ENCODE measurements at places on chromosomes 5 and 9. TPM values are rescaled to one million over a fixed set of nuclear protein-coding genes. Genes with fewer than 3 reads are reported as not detected.

GRCh38 chr9:35993976-35994720 is 36.2 kb upstream of the OR2S2 start:
- H3K4me3 ChIP-seq, result no peak overlapping the region
- DNase-seq, result no peak
- H3K27ac ChIP-seq, result no peak overlapping the region

DNA sequence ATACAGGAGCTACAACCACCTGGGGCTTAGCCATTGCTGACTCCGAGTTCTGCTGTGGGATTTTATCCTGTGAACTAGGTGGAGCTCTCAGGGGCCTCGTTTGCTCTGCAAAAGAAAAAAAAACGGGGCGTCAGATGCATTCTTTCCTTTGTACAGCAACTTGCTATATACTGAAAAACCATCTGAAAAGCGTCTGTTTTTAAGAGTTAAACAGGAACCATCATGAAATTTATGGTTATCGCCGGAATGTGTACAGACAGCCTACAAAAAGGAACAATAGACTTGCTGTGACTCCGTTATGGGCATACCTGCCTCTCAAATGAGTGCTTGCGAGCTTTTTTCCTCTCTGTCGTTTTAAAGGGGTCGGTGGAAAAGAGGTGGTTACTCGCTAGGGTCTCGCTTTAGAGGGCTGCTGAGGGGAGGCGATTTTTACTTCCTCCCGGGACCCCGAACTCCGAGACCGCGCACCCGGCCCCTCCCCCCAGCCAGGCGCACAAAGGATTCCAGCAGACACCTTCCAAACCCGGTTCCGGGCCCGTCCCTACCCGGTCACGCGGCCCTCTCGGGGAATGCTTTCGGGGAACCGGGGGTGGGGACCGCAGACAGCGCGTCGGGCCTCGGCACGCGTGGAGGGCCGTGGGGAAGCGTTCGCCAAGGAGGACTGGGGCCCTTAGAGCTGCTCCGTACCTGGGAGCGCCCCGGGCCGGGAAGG is 826 bp downstream of the PAIP1 start:
- H3K27me3 ChIP-seq, result no peaks in the 10 kb centered on the region
- H3K4me3 ChIP-seq, result peak overlapping the region; percentile 62
- H3K4me1 ChIP-seq, result peaks cover 22% of the 10 kb centered on the region
- peak overlapping the region; percentile 94 for H3K27ac ChIP-seq

DNA sequence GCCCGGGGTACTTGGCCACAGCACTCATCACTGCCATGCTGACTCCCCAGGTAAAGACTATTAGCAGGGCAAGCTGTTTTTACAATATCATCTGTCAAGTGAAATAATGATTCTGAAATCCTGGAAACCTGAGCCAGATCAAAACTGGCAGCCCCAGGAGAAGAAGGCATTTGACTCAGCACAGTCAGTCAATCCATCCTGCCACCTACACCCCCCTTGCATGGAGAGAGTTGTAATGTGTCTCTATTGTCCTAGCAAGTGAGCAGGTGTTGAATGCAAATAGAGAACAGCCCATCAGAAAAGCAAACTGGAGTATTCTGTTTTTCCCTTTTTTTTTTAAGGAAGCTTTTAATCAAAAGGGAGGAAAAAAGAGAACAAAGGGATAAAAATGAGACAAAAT is 291.2 kb downstream of the BRINP1 start:
- H3K4me1 ChIP-seq, result no peaks in the 10 kb centered on the region
- H3K27me3 ChIP-seq, result no peaks in the 10 kb centered on the region
- no peak overlapping the region for H3K4me3 ChIP-seq
- H3K27ac ChIP-seq, result no peak overlapping the region
- H3K36me3 ChIP-seq, result no peaks in the 10 kb centered on the region
- DNase-seq, result no peak

DNA sequence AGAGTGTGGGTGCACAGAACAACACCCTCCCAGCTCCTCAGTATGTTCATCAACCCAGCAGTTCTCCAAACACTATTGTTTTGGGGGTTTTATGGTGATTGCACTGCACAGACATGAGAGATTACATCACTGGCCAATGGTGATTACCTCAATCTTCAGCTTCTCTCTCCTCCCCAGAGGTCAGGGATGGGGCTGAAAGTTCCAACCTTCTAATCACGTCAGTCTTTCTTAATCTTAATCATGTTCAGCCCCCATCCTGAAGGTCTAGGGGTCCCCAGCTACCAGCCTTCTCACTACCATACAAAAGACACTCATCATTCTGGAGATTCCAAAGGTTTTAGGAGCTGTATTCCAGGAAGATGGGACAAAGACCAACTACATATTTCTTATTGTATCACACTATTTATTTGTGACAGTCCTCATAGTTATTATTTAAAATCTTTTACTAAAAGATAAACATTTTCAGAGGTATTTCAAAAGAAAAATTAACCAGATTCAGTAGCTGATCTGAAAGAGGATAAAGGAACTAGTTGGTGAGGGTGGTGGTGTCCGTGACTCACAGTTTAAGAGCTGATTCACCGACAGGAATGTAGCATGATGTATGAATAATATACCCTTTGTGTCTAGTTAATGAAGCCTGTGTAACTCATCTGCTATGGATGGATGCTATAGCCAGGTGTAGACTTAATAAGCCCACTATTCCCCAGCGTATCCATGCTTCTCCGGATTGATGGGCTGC is 35.6 kb downstream of the RASEF start:
- H3K4me3 ChIP-seq, result no peak overlapping the region
- H3K27me3 ChIP-seq, result no peaks in the 10 kb centered on the region
- no peaks in the 10 kb centered on the region for H3K36me3 ChIP-seq
- no peak overlapping the region for H3K27ac ChIP-seq

DNA sequence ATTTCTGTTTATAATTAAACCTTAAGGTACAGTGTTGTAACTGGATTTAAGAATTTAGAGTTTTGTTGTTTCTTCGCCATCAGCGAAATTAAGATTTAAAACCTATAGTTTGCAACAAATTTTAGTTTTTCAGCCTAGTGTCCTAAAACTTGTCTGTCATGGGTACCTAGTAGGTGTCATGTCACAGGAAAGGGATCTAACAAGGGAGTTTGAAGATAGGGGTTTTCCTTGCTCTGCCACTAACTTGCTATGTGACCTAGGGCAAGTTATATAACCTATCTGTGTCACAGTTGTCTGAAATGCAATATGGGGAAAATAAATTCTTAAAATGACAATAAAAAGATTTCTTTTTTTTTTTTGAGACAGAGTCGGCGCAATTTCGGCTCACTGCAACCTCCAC is 9.2 kb upstream of the ABL1 start:
- H3K27me3 ChIP-seq, result no peaks in the 10 kb centered on the region
- H3K4me3 ChIP-seq, result no peak overlapping the region

DNA sequence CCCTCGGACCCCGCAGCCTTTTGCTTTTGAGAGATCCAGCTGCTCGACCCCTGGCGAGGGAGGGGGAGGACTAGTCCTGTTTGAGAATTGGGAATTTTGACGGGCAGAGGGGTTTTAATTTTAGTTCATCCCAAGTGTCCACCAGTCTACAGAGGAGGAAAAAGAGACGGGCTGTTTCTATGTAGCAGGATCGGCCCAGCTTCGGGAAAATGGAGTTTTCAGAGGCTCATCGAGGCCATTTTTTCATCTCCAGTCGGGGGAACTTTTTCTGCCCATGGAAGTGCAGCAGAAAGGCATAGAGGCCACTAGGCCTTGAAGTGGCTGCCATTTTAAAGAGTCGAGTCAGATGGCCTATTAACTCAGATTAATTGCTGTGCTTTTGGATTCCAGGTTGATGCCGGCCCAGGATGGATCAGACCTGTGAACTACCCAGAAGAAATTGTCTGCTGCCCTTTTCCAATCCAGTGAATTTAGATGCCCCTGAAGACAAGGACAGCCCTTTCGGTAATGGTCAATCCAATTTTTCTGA is 1.2 kb downstream of the NSD1 start:
- H3K27ac ChIP-seq, result peak overlapping the region; percentile 89
- H3K36me3 ChIP-seq, result no peaks in the 10 kb centered on the region
- no peaks in the 10 kb centered on the region for H3K27me3 ChIP-seq
- DNase-seq, result no peak

DNA sequence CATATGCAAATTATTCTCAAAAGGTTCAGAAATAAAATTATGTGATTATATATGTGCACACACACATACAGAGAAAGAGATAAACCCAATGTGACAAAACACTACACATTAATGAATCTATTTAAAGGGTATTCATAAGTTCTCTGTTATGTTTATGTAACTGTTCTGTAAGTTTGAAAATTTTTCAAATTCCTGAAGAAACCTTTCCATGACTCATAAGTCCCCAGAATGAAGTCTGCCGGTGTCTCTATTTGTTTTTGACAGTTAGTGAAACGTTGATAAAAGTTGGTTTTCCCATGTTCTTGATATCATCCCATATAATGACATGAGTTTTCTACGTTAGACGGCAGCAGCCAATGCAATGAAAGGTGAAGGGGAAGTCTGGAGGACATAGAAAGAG is 199.5 kb upstream of the PUM3 start:
- H3K36me3 ChIP-seq, result no peaks in the 10 kb centered on the region
- DNase-seq, result no peak
- H3K4me3 ChIP-seq, result no peak overlapping the region
- no peaks in the 10 kb centered on the region for H3K27me3 ChIP-seq

GRCh38 chr9:99867536-99867935 is 38.9 kb upstream of the STX17 start:
- no peaks in the 10 kb centered on the region for H3K27me3 ChIP-seq
- H3K4me1 ChIP-seq, result no peaks in the 10 kb centered on the region
- no peak overlapping the region for H3K27ac ChIP-seq
- no peaks in the 10 kb centered on the region for H3K36me3 ChIP-seq
- DNase-seq, result no peak

GRCh38 chr5:66694036-66694435 is 97.8 kb downstream of the MAST4 start:
- H3K27ac ChIP-seq, result no peak overlapping the region
- no peak overlapping the region for H3K4me3 ChIP-seq
- H3K4me1 ChIP-seq, result no peaks in the 10 kb centered on the region
- no peaks in the 10 kb centered on the region for H3K27me3 ChIP-seq

DNA sequence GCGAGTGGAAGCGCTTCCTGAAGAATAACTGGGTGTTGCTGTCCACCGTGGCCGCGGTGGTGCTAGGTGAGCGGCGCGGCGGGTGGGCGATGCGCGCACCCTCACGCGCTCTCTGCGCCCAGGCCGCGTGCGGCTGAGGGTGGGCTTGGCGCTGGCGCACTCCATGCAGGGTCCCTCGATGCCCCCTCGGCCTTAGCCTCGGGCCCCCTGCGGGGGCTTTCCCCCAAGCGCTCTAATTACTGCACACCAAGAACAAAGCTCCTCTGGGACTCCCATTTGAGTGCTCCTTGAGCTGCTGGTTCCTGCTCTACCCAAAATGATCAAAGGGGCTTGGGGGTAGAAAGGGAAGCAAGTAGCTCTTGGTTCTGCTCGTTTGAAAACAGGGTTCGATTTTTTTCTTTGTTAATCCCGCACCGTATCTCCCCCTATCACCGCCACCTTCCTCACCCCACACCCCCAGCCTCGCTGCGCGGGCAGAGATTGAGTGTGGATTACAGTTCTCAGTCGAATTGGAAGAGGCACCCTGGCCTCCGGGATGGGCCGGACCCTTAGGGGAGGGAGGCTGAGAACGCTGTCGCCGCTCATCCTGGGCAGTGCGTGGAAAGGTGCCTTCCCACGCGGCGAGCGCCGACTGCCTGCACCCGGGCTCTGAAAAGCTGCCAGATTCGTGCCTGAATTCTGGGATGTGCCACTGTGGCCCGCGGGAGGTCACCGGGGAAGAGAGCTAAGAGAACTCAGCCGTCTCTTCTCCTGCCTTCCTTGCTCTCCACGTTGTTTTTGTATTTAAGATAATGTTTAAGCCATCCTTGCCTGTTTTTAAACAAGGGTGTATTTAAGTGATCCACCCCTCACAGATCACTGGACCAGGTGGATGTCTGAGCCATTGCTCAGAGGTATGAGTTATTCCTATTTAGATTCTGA is 697 bp downstream of the SLC1A1 start:
- no peak for DNase-seq
- peak overlapping the region; percentile 81 for H3K27ac ChIP-seq
- no peaks in the 10 kb centered on the region for H3K36me3 ChIP-seq
- H3K4me1 ChIP-seq, result peaks cover 5% of the 10 kb centered on the region
- H3K4me3 ChIP-seq, result peak overlapping the region; percentile 65

DNA sequence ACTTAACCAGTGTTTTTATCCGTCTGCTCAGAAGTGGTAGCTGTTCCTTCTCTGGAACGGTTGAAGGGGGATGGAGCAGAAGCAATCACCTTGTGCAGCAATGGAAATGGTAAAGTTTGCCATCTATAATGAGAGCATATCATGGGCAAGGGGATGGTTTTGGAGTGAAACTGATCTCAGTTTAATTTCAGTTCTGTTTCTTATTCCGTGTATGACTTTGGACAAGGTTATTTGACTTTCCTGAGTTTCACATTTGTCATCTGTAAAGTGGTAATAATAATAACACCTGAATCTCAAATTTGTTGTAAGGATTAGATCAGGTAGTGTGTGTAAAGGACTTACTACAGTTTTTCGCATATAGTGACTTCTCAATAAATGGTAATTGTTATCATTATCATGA is 106.1 kb downstream of the PCSK1 start:
- no peaks in the 10 kb centered on the region for H3K27me3 ChIP-seq
- no peak for DNase-seq
- no peak overlapping the region for H3K4me3 ChIP-seq
- H3K4me1 ChIP-seq, result peaks cover 9% of the 10 kb centered on the region
- H3K27ac ChIP-seq, result no peak overlapping the region

DNA sequence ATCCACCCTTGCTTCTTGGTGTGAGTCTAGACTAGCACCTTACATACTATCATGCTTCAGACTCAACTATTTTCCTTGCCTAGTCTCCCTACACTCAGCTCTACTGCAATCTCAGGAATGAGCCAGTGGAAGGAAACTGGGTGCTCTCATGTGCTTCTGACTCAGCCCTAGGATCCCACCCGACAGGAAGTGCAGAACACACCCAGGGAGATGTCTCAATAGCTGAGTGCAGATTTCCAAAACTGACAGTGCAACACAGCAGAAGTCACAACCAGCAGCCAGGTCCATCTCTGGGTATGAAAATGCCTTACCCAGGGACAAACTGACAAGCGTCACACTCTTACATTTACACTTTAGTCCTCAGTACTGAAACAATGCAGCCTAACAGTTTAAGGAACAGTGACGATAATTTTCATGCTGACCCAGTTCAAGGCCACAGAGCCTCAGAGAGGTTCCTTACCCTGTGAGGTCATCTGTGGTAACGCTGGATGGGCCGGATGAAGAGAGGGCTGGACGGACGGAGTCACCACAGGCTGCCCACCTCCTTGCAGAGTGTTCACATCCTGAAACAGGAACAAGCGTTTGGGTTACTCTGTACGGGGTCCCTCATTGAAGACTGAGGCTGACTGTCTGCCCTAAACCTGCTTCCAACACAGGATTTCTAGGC is 33.0 kb downstream of the FKBP15 start:
- peak; percentile 2 for DNase-seq
- H3K4me3 ChIP-seq, result peak overlapping the region; percentile 41
- peaks cover 4% of the 10 kb centered on the region for H3K36me3 ChIP-seq
- H3K4me1 ChIP-seq, result no peaks in the 10 kb centered on the region
- peak overlapping the region; percentile 92 for H3K27ac ChIP-seq

GRCh38 chr5:37247036-37247435 is 2.1 kb downstream of the CPLANE1 start:
- H3K4me3 ChIP-seq, result no peak overlapping the region
- H3K27me3 ChIP-seq, result no peaks in the 10 kb centered on the region
- peaks cover 26% of the 10 kb centered on the region for H3K4me1 ChIP-seq
- peaks cover 3% of the 10 kb centered on the region for H3K36me3 ChIP-seq
- DNase-seq, result no peak

Gene PCDHGC3
- total RNA-seq, result 101 TPM

Gene AGXT2
- not detected for total RNA-seq

Gene SLC34A3
- 0.12 TPM for total RNA-seq

Gene RNF208
- total RNA-seq, result 4.9 TPM

Gene GABRA1
- not detected for total RNA-seq

Gene PRELID2
- 5.9 TPM for total RNA-seq

Gene FOXI1
- total RNA-seq, result not detected

Gene FOXD4
- total RNA-seq, result 0.64 TPM

Gene TAS2R1
- not detected for total RNA-seq

Gene ZNF883
- 1.0 TPM for total RNA-seq

Gene TRAPPC13
- 18.4 TPM for total RNA-seq

Gene SMIM33
- total RNA-seq, result not detected

Gene ROR2
- total RNA-seq, result 11.5 TPM
